Caco-2 (cell line): ENCODE measurements at places on chromosomes 7 and 10. TPM values are rescaled to one million over a fixed set of nuclear protein-coding genes. Genes with fewer than 3 reads are reported as not detected.

Gene CYREN
- total RNA-seq = 60.9 and 62.6 TPM in 2 replicates

Gene RARRES2
- not detected in 2 replicates for total RNA-seq

Gene ASZ1
- not detected in 2 replicates for total RNA-seq

Gene BTBD16
- total RNA-seq = not detected in 2 replicates

Gene KLF14
- total RNA-seq = 0.14 TPM in 1 of 2 replicates, not detected in the other

Gene GIMAP2
- not detected in 2 replicates for total RNA-seq

Gene CFAP43
- total RNA-seq = 0.52 and 0.77 TPM in 2 replicates

Gene ARHGAP19
- 13.9 and 15.9 TPM in 2 replicates for total RNA-seq

Gene NPC1L1
- total RNA-seq = 5.9 and 6.5 TPM in 2 replicates

Gene CEP55
- total RNA-seq = 64.5 and 65.3 TPM in 2 replicates

DNA sequence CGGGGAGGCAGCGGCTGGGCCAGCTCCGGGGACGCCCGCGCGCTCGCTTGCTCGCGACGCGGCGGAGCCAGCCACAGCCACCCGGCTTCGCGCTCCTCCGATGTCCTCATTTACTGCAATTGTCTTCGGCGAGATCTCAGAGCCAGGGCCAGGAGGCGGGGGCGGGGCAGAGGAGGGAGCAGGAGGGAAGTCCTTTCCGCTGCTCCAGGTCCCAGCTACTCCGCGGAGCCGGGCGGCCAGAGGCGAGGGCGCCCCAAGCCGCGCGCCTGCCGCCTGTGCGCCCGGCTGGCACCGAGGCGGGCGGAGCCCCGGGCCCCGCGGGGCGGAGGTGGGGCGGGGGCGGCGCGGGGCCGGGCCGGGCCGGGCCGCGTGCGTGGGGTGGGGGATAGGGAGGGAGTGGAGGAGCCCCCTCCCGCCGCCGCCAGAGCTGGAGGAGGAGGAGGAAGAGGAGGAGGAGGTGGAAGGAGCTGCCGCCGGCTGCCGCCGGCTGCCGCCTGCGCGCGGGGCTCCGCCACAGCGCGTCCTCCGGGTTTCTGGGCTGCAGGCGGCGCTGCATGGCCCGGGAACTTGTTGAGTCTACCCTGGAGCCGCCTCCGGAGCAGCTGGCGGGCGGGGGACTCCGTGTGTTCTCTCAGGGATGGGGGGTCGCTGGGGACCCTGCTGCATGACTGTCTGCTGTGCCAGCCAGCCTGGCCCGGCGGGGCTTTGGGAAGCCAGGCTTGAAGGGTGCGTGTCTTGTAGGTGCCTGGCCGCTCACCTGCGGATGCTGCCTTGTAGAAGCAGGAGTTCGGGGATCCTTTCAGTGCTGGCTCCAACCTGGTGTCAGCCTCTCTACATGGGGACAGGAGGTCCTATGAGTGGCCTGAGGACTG is at the start of gene INSYN2A:
TSS of gene INSYN2A (minus strand) at position 310 of the 872 bp plus-strand sequence. CDS start 20,196 bp downstream, outside the sequence.
- no peak for DNase-seq

DNA sequence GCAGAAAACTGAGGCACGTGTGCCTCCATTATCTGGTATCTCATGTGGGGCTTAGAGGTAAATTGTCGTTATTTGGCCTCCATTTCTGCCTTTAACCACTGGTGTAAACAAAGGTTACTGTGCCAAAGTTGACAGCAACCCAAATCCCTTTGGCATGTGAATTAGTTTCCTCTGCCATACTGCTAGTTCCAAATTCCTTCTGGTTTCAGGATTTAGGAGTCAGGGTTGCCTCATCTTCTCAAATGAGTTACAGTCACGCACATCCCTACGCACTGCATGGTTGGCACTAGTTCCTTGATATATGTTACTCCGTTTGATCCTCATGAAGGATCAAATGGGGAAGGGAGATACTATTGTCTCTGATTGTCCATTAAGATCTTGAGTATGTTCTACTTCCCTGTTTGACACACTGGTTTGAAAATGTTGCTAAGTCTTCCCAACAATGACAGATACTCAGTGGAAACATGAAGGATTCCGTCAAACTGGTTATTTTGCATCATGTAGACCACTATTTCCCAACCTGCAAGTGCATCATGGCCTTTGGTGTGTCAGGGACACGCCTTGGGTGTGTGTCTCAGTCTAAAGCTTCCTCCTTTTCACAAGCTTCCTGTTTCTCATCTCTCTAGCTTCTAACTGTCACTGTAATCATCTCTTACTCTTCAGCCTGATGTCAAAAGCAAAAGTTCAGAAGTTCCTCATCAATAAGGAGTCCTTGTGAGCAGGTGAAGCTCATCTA is at the start of gene LIPN:
TSS of gene LIPN (plus strand) at position 655 of the 736 bp plus-strand sequence. CDS start 1,386 bp downstream, outside the sequence.
- DNase-seq = no peak

GRCh38 chr7:70387217-70387616 is 744.7 kb upstream of the GALNT17 start:
- DNase-seq = no peak

DNA sequence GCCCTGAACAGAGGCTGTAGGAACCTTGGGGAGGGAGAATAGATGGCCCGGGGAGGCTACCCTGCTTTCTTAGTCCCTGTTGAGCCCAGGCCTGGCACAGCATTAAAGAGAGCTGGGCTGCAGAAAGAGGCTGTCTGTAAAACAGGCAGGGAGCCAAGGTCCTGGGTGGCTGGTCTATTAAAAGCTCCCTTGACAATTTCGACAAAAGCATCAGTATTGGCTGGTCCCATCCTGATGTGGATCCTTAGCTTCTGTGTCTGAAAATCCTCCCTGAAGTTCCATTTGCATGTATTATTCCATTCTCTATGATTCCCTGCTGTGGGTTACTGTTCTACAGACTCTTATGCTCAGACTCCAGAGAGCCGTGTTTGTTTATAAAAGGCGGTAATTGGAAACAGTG is 158.5 kb downstream of the GALNT17 start:
- no peak for DNase-seq

- DNase-seq = no peak
These were observed 44.5 kb downstream of the THSD7A start for GRCh38 chr7:11787534-11787933.

DNA sequence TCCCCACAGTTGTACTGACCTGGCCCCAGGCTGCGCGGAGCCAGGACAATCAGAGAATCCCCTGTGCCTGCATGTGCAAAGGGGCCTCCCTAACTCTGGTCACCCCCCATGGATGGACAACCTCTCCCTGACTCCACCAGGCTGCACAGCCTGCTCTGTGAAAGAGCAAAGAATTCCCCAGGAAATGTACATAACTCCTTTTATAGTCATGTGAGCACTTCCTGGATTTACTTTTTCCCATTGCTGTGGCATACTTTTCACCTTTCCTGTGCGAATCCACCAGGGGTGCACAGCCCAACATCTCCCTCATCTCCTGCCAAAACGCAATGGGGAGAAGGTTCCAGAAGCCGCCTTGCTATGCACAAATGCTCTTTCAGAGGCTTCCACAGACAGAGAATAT is 27.9 kb downstream of the FGFR2 start:
- DNase-seq = peak; percentile 47

- DNase-seq = no peak
These were observed 275.2 kb downstream of the LRRTM3 start for GRCh38 chr10:67200913-67201564.

DNA sequence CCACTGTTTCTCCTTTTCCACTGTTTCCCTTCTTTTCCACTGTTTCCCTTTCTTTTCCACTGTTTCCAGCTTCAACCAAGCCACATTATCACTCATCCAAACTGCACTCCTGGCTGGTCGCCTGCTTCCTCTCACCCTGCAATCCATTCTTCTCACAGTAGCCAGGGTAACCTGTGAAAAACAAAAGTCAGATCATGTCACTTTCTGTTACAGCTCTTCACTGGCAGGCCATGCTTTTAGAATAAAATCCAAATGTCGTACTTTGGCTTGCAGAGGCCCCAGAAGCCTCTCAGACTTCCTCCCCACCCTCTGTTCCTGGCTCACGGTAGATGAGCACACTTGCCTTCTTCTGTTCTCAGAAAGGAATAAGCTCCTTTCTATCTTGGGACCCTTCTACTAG is 33.9 kb downstream of the STARD3NL start:
- no peak for DNase-seq

DNA sequence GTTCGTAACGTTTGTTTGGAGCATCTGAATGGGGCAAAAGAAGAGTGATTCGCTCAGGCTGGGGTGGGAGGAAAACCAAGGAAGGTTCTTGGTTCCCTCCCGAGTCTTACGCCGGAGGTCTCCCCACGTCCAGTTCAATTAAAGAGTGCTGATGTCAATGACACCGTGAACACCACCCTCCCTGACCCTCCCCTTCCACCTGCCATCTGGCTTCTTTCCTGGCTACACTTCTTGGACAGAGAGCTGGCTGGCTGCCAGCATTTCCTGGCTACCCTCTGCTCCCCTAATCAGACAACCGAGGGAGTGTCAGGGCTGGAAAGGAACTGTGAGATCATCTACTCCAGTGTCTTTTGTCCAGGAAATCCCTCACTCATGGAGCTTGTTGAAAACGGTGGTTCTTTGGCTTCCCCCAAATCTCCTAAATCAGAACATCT is 24.1 kb upstream of the FFAR4 start:
- no peak for DNase-seq

DNA sequence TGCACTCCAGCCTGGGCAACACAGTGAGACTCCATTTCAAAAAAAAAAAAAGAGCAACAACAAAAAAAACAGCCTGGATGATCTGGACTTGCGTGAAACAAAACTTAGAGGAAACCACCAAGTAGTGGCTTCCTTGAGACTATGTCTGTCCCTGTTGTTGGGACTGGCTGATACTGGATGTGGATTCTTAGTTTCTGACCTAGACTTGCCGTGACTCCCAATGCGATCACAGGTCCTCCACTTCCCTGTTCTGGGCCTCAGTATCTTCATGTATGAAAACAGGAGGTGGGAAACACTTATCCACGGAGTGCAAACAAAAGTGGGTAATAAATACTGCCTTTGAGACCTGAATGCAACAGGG is 125.7 kb downstream of the PRPF18 start:
- DNase-seq = no peak

GRCh38 chr10:121838149-121838548 is 89.7 kb downstream of the ATE1 start:
- no peak for DNase-seq

DNA sequence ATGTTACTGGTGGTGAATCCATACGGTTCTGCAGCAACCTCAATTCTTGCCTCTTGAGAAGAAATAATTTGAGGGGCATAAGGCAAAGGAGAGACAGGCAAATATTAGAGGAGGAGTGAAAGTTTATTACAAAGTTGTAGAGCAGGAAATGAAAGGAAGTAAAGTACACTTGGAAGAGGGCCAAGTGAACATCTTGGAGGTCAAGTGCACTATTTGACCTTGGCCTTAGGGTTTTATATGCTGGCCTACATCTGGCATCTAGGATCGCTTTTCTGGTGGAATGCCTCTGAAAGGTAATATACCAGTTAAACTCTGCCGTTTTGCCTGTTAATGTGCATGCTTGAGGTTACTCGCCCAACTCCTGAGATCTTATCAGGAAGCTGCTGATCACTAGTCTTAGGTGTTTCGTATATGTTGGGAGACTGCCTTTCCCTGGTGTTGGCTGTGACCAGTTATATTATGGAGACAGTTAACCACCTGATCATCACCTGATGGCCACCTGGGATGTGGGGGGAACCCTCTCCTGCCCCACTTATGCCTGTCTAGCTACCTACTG is 66.1 kb upstream of the CYP2C18 start:
- no peak for DNase-seq

- no peak for DNase-seq
These were observed 61.9 kb upstream of the SAMD8 start for GRCh38 chr10:75049316-75050148.

DNA sequence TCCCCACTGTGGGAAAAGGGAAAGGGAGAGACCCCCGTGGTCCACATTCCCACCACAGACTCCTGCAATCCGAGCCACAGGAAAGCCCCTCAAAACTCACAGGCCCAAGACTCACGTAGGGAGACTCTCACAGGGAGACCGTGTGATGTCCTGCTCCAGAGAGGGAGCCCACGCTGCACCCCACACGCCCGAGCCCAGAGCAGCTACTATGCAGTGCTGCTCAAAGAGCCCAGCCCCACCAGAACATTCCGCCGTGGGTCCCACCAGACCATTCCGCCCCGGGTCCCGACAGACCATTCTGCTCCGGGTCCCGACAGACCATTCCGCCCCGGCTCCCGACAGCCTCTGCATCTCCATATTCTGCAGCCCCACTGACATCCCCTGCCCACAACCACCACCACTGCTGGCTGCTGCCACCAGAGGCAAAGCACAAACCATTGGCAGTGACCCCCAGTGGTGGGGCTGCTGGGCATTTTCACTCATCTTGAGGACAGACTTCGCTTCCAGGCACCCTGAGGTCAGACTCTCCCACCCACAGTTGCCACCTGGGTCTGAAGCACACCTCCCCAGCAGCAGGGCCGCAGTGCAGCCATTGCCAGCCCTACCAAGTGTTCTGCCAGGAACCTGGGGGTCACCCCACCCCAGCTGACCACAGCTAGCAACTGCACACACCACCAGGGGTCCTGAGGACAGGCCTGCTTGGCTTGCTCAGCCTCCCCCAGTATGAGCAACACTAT is 625.4 kb upstream of the FOXK1 start:
- DNase-seq = no peak

- no peak for DNase-seq
These were observed 11.9 kb downstream of the PAXIP1 start for GRCh38 chr7:154990964-154991540.

DNA sequence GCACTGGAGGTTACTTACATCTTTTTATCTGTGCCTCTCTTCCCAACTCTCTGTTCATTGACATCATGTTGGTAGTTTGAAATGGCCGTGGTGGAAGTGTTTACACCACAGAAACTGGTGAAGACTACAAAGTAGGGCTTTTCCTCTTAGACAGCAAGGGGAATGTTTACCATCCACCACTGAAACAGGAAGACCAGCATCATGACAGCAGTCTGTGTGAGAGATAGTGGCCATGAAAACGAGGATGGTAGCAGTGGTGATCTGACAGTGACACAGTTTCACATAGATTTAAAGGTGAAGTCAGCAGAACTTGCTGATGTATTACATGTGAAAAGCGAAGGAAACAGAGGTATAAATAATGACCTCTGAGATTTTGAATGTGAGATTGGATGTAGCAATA is 115.7 kb downstream of the CCDC71L start:
- DNase-seq = no peak

GRCh38 chr10:70909326-70909935 is 21.1 kb upstream of the PCBD1 start:
- DNase-seq = no peak

- DNase-seq = no peak
These were observed at the start of gene C10orf67 for GRCh38 chr10:23344241-23344841. C10orf67 (minus strand) TSS chr10:23344797; CDS start chr10:23344774, 23 bp downstream.

DNA sequence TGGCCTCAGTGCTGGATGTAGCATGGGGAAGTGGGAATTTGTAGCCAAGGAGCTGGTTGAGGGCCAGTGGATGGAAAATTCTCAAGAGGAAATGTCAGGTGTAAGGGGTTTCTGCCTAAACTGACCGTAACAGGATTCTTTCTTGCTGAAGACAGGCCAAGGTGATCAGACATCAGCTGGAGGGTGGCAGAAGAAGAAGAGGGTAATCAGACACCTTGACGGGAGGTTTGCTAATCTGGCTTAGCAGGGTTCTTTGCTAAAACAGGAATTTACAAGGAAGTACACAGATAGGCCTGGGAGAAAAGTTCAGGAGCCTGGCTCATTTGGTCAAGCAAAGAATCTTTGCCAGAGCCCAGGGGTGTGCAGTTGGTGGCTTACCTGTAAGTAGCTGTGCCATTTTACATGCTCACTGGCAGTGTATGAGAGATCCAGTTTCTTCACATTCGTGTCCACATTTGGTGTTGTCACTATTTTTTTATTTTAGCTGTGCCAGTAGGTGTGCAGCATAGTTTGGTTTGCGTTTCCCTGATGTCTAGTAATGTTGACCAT is 73.7 kb downstream of the BMPR1A start:
- DNase-seq = no peak
